ENCODE measurements at places on chromosomes 7 and 10.

DNA sequence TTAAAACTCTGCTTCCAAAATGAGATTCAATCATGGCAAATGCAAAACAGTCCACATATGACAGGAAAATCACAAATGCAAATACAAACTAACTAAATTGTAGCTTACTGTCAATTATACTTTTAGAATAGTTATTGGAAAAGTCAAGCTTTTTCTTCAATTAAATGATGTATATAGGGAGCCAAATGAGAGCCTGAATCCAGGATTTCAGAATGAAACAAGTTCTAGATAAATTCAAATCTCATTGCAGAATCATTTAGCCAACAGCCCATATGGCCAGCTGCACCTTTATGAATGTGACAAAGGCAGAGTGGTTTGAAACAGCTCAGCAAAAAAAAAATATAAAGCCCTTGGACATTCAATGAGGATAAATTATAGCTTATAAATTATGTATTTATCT is 82.2 kb upstream of the SCIN start:
- no peak for DNase-seq

DNA sequence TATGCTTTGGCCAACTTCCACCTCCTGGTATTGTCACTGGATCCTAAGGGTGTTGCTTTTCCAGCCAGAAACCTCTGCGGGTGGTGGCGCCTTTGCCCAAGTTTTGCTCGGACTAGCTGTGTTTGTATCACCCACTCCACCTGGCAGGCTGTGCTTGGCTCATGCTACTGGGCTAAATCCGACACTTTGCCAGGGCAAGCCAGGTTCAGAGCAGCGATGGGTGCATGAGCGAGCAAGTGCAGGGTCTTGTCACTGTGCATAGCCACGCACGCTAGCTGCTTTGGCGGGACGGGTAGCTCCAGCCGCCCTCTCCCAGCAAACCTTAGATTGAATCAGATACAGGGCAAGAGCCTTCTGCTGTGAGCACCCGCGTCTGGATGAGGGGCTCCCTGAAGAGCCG is 737.5 kb downstream of the PCDH15 start:
- no peak for DNase-seq

GRCh38 chr10:108684431-108684830 is 1238.9 kb downstream of the XPNPEP1 start:
- DNase-seq: no peak

DNA sequence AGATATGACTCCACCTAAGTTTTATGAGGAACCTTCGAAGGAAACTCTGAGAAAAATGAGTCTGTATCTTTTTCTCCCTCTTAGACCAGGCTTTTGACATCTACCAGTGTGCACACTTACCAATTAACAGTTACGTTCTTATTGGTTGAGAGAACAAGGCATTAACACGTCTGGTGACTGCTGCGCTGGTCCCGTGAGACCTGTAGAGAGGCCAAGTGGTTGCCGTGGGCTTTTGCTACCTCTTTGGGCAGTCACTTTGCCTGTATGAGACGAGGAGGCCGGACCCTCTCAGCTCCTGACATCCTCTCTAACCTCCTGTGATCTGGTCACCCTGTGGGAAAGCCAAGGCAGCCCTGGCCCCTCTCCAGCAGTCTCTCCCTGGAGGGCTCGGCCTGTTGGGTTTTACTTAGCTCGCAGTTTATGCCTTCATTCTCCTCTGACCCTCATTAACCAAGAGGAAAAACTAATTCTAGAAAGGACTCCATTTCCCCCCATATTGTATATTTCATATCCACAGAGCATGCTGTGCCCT is 513.9 kb upstream of the GALNT17 start:
- no peak for DNase-seq

- DNase-seq: no peak
These were observed 68.7 kb upstream of the CAMK2B start for GRCh38 chr7:44394112-44394447.

DNA sequence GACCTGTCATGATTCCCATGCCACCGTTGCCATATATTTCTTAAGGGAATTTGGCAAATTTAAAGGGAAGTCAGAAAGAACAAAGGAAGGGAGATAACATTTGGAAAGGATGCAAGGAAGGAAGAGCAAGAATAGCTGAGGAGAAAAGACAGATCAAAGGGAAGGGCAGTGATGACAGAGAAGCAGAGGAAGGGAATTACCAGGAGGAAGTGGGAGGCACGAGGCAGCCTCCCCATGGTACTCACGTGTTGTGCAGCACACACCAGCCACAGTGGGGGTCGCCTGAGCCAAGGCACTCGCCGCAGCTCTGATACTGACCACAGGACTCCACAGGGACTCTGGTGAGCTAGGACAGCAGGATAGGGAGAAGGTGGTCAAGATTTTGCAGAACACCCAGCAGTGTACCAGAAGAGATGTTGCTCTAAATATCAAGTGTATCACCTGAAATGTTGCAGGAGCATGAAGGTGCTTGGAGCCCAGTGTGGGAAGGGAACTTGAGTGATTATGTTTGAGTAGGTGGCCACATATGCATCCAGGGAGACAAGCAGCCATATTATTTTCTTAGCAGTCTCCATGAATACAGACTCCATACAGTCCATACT is 335.3 kb downstream of the PLXNA4 start:
- no peak for DNase-seq

Data from HAP-1 (cell line).